ENCODE measurements at places on chromosomes 6 and 20.
A peak's percentile ranks its signal among the peaks of the same experiment; 100 is the strongest.

DNA sequence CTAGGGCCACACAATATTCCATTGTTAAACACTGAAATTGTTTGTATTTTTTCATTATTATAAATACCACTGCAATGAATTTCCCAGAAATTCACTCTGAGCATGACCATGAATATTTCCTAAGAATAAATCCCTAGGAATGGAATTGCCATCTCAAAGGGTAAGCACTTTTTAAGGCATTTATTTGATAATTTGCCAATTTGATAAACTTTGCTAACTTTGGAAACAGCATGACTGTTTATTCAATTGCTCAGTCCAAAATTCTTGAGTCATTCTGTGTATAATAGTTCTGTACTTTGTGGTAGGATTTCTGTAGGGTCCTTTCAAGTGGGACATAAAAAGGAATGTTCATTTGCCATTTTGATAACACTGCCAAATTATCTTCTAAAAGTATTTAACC is 44.2 kb upstream of the TOX2 start:
- no peak for DNase-seq

DNA sequence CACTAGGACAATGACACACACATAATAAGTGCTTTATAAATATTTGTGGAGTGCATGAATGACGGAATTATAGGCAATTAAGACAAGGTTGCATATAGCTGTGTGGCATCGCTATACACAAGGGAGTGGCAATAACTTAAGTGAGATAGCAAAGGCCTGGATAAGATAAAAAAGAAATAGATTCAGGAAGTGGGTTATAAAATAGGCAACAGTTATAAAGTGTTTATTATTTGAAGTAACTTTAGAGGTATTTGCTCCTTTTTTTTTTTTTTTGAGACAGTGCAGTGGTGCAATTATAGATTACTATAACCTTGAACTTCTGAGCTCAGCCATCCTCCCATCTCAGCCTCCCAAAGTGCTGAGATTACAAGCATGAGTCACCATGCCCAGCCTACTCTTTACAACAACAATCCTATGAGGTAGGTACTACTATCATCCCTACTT is 75.9 kb upstream of the LOC128125822 start:
- DNase-seq, result no peak

- DNase-seq, result peak; percentile 1
Measured at GRCh38 chr20:34180460-34181120, 60.6 kb upstream of the ASIP start.

GRCh38 chr6:166420351-166420750 is 37.6 kb upstream of the MPC1 start:
- no peak for DNase-seq

Data from NCI-H1048 (cell line).